ENCODE measurements at places on chromosomes 5 and 9.
A peak's percentile ranks its signal among the peaks of the same experiment; 100 is the strongest.

- no peak for DNase-seq
Observed at GRCh38 chr9:6833518-6834192, 75.9 kb downstream of the KDM4C start.

GRCh38 chr9:11893331-11893730, 799.9 kb upstream of the TYRP1 start:
- DNase-seq: no peak

GRCh38 chr5:55923177-55923771, 71.5 kb downstream of the IL6ST start:
- no peak for DNase-seq

GRCh38 chr9:81549500-81550206, 139.7 kb downstream of the TLE1 start:
- no peak for DNase-seq

DNA sequence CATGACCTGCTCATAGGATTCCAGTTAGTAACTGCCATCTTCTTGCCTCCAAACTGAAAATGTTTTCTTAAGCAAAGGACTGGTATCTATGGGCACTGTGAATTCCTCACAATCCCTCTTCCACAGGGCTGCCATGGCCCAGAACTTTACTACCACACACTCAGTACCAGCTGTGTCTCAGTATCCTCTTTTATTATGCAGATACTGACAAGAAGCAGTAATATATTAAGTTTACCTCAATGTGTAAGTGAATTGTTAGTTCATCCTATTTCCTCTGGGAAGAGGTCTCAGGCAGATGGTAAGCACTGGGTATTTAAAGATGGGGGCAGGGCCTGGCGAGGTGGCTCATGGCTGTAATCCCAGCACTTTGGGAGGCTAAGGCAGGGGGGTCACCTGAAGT, 320.8 kb upstream of the RFX3 start:
- DNase-seq: no peak

GRCh38 chr5:181187500-181188213, 17.3 kb downstream of the TRIM7 start:
- peak; percentile 66 for DNase-seq

DNA sequence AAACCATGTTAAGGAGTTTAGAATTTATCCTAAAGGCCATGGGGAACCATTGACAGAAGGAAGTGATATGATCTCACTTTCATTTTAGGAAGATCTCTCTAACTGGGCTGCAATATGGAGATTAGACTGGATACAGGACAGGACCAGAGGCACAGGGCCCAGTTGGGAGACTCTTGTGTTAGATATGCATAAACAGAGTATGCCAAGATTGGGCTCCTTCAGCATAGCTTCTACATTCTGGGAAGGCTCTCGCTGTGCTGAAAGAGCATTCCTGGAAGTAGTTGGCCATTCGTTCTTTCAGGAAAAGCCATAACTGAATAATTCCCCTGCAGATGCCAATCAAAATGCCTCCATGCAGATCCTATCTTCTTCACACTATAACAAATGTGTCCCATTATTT, 204.5 kb downstream of the CWC27 start:
- DNase-seq: no peak

DNA sequence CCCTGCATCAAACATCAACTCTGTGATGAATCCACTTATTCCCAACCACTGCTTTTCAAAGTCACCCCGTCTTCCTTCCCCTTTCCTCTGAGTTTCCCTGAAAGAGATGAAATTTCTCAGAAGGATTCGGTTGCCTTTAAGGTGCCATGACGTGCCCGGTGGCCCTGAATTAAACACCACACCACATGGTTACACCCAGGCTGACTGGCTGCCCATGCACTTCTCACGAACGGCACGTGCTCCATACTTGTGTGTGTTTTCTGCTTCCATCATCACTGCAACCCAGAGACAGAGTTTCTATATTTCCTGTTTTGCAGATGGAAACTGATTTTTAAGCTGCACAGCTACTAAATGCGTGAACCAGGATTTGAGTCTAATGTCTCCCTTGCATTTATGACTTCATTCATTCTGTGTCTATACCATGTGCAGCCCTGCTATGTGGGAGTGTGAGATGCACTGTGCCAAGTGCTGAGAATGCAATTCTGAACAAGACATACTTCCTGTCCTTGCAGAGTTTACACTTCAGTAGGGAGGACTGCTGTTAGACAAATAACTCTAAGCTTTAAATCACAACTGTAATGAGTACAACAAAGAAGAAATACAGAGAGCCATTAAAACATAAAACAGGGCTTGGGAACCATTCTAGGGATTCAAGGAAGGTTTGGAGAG, 162.9 kb downstream of the NXNL2 start:
- no peak for DNase-seq

DNA sequence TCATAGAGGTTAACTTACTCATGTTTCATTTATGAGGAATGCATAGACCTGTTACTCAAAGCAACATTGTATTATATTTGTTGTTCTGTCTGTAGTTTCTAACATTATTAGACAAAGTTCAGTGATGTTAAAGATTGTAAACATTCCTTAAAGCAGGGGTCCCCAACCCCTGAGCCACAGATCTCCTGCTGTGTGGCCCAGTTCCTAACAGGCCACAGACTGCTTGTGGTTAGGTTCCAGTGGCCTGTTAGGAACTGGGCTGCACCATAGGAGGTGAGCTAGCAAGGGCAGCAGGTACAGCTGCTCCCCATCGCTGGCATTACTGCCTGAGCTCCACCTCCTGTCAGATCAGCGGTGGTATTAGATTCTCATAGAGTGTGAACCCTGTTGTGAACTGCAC, 181.1 kb downstream of the KDM4C start:
- no peak for DNase-seq

- no peak for DNase-seq
Observed at GRCh38 chr5:151699071-151699901, 12.6 kb upstream of the SPARC start.

DNA sequence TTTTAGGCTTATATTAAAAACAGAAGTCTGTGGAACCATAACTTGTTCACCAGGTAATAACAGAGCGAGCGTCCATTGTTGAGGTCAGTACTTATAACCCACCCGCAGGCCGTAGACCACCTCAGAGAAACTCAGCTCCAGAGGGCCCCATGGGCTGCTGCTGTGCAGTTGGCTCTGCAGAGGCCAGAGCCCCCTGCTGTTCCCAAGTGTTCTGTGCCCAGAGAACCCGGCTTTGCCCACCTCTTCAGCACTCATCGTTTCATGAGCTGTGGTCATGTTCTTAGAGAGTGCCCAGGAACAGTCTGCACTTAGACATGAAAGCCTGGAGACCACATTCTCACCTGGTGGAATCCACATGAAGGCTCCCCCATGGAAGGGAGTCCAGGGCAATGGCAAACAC, 50.4 kb upstream of the SLC2A8 start:
- DNase-seq: no peak

DNA sequence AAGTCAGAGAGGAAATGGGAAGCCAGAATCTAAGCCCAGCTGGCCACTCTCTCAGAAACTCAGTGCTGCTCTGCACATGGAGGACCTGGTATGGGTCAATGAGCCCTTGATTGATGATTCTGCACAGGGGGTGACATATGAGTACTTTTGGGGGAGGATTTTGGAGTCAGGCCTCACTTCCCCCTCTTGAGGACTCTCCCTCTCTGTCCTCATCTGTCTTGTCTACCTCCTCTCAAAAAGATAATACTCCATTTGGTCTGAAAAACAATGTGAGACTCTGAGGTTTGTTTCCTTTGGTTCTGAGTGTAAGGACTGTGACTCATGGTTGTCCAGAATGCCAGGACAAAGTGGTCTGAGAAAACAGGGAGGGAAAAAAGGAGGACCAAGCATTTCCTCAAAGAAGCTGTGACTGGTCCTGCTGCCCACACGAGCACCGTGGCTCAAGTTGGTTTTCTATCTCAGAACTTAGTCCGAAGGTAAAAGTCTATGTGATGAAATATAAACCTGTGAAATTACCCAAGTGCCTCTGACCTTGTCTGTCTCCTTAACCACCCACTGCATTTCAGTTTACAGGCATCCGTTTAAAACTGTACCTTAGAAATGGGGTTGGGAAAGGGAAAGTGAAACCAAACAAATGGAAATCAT, 11.1 kb downstream of the TTC39B start:
- DNase-seq: no peak

GRCh38 chr5:43020399-43020746, 19.7 kb downstream of the ANXA2R start:
- no peak for DNase-seq

DNA sequence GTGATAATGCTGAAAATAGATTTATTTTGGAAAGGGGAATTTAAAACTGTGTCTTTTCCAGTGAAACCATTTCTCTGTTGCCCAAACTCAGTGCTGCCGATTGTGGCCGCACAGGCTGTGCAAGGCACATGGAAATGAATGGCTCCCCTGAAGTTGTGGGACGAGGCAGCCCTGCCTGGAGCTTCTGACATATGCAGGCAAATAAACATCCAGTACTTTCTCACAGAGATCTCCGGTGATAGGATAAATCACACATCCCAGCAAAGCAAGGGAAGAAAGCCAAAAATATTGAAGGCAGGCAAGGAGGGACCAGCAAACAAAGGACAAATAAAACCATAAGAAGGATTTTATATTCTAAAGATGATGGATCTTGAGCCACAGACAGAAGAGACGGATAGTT, 464.5 kb downstream of the MTRR start:
- DNase-seq: no peak

- no peak for DNase-seq
Observed at GRCh38 chr5:131536211-131536826, 98.7 kb downstream of the RAPGEF6 start.

All from activated T-cell treated with anti-CD3 and anti-CD28 coated beads for 24 hours (primary cell).